Head of caudate nucleus (tissue), 42 donors: ENCODE measurements at places on chromosomes 11 and 22.
A peak's percentile ranks its signal among the peaks of the same experiment; 100 is the strongest.

DNA sequence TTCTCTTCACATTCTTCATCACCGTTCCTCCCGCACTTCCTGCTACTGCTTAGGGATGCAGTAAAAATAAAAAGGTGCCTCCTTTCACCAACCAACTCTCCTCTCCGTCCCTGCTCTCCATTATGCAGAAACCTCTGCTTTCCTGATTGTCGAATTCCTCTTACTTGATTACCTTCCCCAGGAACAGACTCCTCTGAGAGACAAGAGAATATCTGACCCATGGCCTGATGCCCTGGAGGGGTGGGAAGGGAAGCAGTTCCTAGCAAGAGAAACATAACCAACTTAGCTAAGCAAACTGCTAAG, 80.9 kb downstream of the TRIM29 start:
- no peak for DNase-seq

DNA sequence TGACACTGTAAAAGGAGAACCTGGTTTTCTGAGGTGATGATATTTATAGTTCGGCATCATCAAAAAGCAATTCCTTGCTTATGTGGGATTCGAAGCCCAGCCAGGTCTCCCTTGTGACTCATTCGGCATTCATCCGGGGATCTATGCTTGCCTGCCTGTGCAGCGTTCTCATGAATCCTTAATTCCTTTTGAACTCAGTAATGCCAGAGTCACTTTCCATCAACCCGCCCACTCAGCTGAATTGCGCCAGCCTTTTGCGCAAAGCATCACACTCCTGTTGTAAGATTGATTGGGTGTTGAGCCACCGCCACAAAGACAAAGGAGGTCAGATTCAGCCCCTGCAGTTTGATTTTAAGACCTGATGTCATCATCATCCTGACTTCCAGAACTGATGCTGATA, 128.6 kb downstream of the SLC17A6 start:
- DNase-seq, result peak; percentile 64

- no peak for DNase-seq
These were observed 2.7 kb downstream of the CYB5R2 start for GRCh38 chr11:7670641-7671040.

- DNase-seq, result no peak
These were observed 22.4 kb upstream of the CAPRIN1 start for GRCh38 chr11:34029176-34029575.

- DNase-seq, result no peak
These were observed 17.7 kb upstream of the OLFML1 start for GRCh38 chr11:7467652-7468051.

GRCh38 chr22:47043835-47044721, 281.6 kb downstream of the TBC1D22A start:
- no peak for DNase-seq

- DNase-seq, result no peak
These were observed 12.6 kb upstream of the GLYATL1 start for GRCh38 chr11:58926695-58927094.

GRCh38 chr11:96309016-96309642, 33.9 kb downstream of the MAML2 start:
- no peak for DNase-seq

DNA sequence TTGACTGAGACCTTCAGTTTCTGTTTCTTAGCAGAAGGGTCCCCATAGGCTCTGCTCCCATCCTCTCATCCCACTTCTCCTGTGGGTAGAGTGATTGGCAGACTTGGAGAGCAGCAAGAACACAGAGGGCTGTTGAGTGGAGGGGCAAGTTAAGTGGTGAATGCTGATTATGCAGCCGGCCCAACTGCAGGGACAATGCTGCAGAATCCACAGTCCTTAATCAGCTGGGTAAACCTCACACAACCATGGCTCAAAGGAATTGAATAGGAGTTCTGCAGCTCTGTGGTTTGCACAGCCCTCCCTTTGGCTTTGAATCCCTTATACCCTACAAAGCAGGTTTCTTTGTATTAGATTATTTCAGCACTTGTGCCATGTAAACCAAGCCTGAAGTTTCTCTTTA, 161.1 kb downstream of the NAV2 start:
- no peak for DNase-seq

GRCh38 chr11:128902515-128903066, 11.4 kb downstream of the KCNJ5 start:
- no peak for DNase-seq

- DNase-seq, result no peak
These were observed 16.1 kb downstream of the MIAT start for GRCh38 chr22:26673486-26673885.

- no peak for DNase-seq
These were observed 17.8 kb downstream of the KIF18A start for GRCh38 chr11:28090052-28090749.

DNA sequence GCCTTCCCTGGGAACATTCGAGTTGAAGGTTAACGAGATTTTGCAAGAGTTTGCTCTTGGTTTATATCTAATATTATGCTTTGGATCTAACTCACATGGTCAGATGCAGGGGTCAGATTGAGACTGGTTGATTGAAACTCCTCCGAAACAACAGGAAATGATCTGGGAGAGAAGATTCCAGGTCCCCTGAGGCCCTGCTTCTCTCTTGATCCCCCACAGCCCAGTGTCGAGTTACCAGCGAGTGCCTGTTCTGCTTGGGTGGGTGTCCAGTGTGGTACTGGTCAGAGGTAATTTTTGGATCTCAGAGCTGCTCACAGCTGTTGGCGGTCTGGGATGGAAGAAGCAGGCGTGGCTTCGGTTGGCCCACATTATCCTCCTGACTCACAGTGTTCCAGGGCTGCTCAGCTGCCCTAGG, 9.2 kb downstream of the FBLN1 start:
- DNase-seq, result no peak

- DNase-seq, result no peak
These were observed 12.3 kb downstream of the MB start for GRCh38 chr22:35604621-35605368.

DNA sequence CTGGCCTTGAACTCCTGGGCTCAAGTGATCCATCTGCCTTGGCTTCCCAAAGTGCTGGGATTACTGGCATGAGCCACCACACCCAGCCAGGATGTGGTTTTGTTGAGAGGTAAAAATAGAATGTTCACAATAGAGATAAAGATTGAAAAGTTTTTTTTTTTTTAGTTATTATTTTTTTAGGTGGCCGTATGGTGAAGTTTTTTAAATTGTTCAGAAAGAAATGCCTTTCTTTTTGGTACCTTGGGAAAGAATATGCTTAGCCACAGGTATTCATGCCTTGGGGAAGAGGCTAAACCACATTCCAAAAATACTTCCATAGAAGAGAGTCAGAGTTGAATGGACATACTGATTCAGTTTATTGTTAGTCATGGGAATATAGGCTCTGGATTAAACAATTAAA, 143.4 kb downstream of the C11orf91 start:
- no peak for DNase-seq
